Activated T-cell treated with anti-CD3 and anti-CD28 coated beads, Interleukin-2, amount 50 U/mL, for 72 hours (primary cell): ENCODE measurements at places on chromosomes 5 and 9.

- DNase-seq, result peak; percentile 59
These were observed 502 bp downstream of the NSD1 start for GRCh38 chr5:177133853-177134696.

DNA sequence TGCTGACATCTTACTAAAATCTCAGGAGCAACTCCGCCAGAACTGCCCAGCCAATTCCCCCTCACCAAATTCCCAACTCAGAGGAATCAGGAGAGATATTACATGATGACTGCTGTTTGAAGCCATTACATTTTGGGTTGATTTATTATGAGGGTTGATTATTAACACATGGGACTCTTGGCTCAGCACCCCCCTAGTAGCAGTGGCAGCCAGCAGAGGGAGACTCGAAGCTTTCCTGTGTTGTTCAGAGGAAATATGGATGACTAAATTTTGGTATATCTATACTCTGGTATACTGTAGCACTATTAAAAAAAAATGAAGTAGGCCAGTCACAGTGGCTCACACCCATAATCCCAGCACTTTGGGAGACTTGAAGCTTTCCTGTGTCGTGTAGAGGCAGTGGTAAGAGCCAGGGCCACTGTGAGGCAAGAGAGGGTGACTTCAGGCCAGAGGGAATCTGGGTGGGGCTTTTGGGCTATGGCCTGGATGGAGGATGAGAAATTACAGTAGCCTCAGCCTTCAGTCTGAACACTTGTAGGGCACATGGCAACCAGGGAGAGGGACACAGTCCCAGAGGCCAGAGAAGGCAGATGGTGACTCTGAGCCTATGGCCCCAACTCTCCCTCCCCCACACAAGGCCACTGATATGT lies 111.4 kb downstream of the LHX2 start:
- no peak for DNase-seq

DNA sequence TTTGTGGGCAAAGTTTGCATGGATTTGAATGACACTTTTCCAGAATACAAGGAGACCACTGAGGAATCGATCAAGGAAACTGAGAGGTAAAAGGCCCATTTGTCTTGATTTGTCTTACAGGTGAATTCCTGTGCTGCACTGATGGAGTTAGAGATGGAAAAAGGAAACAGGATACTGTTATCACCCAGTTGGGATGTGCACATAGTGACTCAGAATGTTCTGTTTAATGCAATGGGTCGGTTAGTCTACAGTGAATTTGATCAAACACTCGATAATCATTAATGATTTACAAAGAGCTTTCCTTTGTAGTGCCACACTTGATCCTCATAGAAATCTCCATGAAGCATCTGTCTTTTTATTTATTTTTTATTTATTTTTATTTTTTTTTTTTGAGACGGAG lies 64.7 kb downstream of the GDA start:
- DNase-seq, result no peak

GRCh38 chr9:79013715-79014610 lies 557.8 kb upstream of the TLE4 start:
- no peak for DNase-seq

GRCh38 chr5:14513266-14513665 lies 68.3 kb upstream of the OTULINL start:
- no peak for DNase-seq

DNA sequence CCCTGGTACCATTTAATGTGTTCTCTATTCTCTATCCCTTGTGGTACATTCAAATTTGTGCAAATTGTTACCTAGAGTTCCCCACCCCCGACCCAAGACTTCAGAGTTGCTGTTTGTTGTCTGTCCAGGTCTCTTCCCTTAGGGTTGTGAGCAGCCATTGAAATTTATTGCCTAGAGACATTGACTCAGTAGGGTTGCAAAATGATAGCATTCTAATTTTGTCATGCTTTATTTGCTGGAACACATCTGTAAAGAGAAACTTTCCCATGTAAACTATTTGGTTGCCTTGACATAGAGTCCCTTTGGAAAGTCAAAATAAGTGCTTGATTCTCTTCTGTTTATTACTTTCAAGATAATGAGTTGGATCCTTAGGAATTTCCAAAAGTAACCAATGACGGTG lies 91.7 kb upstream of the KLF9 start:
- no peak for DNase-seq
